ENCODE measurements at places on chromosomes 5 and 9. TPM values are rescaled to one million over a fixed set of nuclear protein-coding genes. Genes with fewer than 3 reads are reported as not detected.
A peak's percentile ranks its signal among the peaks of the same experiment; 100 is the strongest.

DNA sequence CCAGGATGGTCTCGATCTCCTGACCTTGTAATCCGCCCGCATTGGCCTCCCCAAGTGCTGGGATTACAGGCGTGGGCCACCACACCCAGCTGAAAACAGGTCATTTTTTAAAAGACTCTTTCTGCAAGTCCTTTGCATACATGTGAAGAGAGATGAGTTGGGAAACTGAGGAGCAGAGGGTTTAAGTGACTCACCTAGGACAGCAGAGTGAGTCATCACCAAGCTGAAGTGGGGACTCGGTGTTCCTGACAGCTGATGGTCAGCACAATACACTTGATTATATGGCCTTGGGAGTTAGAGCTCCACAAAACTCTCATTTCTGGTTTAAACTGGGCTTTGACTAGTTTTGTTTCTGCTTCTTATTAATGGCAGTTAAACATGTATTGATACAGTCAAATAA is 38.1 kb upstream of the SSBP2 start:
- no peaks in the 10 kb centered on the region for H3K27me3 ChIP-seq
- H3K36me3 ChIP-seq = no peaks in the 10 kb centered on the region
- H3K4me1 ChIP-seq = peaks cover 7% of the 10 kb centered on the region
- no peak overlapping the region for H3K4me3 ChIP-seq
- H3K27ac ChIP-seq = no peak overlapping the region

BHMT2 gene
- not detected for polyA plus RNA-seq

SPATA31C1 gene
- polyA plus RNA-seq = not detected

- H3K4me3 ChIP-seq = no peak overlapping the region
- H3K36me3 ChIP-seq = no peaks in the 10 kb centered on the region
Observed at GRCh38 chr5:166719991-166720390, 1571.5 kb upstream of the WWC1 start.

GRCh38 chr5:148374690-148375360 is 8.9 kb upstream of the FBXO38 start:
- DNase-seq = peak; percentile 14
- H3K4me3 ChIP-seq = no peak overlapping the region
- no peaks in the 10 kb centered on the region for H3K36me3 ChIP-seq
- no peaks in the 10 kb centered on the region for H3K4me1 ChIP-seq

GRCh38 chr5:28576022-28576421 is 1537.6 kb upstream of the CDH9 start:
- no peak overlapping the region for H3K27ac ChIP-seq
- no peak overlapping the region for H3K4me3 ChIP-seq
- no peaks in the 10 kb centered on the region for H3K4me1 ChIP-seq
- DNase-seq = no peak
- H3K36me3 ChIP-seq = no peaks in the 10 kb centered on the region
- H3K27me3 ChIP-seq = no peaks in the 10 kb centered on the region

DNA sequence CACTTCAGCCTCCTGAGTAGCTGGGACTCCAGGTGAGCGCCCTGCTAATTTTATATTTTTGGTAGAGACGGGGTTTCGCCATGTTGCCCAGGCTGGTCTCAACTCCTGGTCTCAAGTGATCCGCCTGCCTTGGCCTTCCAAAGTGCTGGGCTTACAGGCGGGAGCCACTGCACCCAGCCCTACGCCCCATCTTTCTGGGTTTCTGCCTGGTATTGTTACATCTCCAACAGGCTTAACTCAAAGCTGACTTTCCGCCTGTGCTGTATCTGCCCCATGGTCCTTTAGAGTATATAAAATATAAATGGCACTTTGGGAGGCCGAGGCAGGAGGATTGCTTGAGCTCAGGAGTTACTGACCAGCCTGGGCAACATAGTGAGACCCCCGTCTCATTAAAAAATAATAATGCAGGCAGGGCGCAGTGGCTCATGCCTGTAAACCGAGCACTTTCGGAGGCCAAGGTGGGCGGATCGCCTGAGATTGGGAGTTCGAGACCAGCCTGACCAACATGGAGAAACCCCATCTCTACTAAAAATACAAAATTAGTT is 36.5 kb upstream of the GLDC start:
- H3K27ac ChIP-seq = peak overlapping the region; percentile 82
- no peaks in the 10 kb centered on the region for H3K36me3 ChIP-seq
- peaks cover 23% of the 10 kb centered on the region for H3K4me1 ChIP-seq
- peak overlapping the region; percentile 99 for H3K4me3 ChIP-seq
- no peaks in the 10 kb centered on the region for H3K27me3 ChIP-seq
- no peak for DNase-seq

DNA sequence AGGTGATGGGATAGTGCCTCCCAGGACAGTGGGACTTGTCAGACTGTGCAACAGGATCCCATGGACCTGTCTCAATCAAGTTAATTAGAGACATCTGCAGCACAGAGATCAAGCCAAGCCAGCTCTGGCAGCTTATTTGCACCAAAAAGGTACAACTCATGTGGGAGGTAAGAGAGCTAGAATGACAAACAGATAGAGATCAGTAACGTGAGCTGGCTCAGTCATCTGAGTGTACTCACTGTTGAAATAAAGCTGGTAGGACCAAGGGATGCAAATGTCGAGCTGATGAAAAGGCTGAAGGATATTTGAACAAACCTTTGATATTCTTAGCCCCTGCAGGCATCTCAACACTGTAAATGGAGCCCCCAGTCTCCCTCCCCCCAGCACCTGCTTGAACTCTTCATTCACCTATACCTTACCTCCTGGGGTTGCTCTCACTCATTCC is 198.1 kb downstream of the EFNA5 start:
- H3K27me3 ChIP-seq = no peaks in the 10 kb centered on the region
- H3K27ac ChIP-seq = no peak overlapping the region
- no peak overlapping the region for H3K4me3 ChIP-seq
- peaks cover 6% of the 10 kb centered on the region for H3K4me1 ChIP-seq
- no peaks in the 10 kb centered on the region for H3K36me3 ChIP-seq
- DNase-seq = no peak

GRAMD2B gene
- 4.0 TPM for polyA plus RNA-seq

TMEM215 gene
- polyA plus RNA-seq = not detected

DNA sequence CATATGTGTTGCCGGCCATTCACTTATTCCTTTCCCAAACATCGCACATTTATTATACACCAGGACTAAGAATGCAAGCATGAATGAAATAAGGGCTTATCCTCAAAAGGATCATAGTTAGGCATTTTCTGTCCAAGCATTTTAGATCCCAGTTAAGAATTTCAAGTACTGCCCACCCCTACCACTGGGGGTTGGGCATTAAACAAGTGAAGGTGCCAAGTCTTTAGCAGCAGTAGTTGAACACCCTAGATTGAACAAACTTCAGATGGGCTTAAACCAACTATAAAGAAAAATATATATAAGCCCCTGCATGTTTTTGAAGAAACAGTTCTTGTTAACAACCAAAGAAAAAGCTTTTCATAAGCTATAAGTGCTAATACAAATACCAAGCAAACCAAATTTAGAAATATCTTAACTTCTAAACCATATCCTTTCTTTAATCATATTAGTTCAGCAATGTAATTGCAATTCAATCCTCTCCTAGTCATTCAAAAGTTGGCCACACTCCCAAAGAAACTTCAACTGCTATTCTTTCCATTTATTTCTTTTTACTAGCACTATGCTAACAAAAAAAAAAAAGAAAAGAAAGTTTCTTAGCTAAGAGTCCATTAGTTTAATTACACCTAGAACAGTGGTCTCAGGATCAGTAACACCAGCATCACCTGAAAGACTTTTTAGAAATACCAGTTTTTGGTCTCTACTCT is 149.8 kb downstream of the MLLT3 start:
- DNase-seq = no peak
- H3K27me3 ChIP-seq = no peaks in the 10 kb centered on the region
- no peak overlapping the region for H3K4me3 ChIP-seq

DNA sequence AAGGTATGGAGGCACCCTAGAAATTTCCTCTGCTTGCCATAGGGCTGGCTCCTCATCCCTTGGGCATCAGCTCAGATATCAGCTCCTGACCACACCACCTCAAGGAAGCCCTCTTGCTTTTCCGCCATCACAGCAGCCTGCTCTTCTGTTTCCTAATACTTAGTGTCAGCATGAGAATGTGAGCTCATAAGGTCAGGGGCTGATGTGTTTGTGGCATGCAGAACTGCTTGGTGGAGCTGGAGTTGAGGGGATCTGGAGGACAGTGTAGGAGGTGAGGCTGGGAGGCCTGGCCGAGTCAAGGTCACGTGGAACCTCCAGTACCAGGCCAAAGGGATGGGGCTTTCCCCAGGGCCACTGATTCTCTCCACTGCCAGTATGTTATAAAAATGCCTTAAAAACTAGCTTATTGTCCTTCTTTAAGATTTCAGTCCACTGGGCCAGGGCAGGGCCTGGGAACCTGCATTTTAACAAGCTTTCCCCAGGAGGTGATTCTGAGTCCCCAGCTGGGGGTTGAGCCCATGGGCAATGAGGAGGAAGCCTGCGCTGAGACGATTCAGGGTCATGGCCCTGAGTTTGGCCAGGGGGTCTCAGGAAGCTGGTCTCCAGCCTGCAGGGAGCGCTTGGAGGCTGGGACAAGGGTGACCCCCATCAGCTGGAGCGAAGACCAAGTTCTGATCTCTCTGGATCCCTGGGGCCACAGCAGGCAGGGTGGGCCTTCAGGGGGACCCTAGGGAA is 28.6 kb downstream of the DAB2IP start:
- no peak for DNase-seq
- H3K27ac ChIP-seq = no peak overlapping the region
- H3K4me1 ChIP-seq = no peaks in the 10 kb centered on the region
- H3K27me3 ChIP-seq = no peaks in the 10 kb centered on the region
- no peak overlapping the region for H3K4me3 ChIP-seq

- H3K36me3 ChIP-seq = no peaks in the 10 kb centered on the region
- H3K4me1 ChIP-seq = no peaks in the 10 kb centered on the region
- H3K4me3 ChIP-seq = no peak overlapping the region
- no peak overlapping the region for H3K27ac ChIP-seq
- no peak for DNase-seq
- no peaks in the 10 kb centered on the region for H3K27me3 ChIP-seq
Observed at GRCh38 chr9:109815366-109815947, 35.5 kb downstream of the PALM2AKAP2 start.

GRCh38 chr5:78803353-78803752 is 154.8 kb upstream of the LHFPL2 start:
- H3K27ac ChIP-seq = no peak overlapping the region
- no peaks in the 10 kb centered on the region for H3K27me3 ChIP-seq
- H3K4me1 ChIP-seq = no peaks in the 10 kb centered on the region
- DNase-seq = no peak
- H3K36me3 ChIP-seq = no peaks in the 10 kb centered on the region

DNA sequence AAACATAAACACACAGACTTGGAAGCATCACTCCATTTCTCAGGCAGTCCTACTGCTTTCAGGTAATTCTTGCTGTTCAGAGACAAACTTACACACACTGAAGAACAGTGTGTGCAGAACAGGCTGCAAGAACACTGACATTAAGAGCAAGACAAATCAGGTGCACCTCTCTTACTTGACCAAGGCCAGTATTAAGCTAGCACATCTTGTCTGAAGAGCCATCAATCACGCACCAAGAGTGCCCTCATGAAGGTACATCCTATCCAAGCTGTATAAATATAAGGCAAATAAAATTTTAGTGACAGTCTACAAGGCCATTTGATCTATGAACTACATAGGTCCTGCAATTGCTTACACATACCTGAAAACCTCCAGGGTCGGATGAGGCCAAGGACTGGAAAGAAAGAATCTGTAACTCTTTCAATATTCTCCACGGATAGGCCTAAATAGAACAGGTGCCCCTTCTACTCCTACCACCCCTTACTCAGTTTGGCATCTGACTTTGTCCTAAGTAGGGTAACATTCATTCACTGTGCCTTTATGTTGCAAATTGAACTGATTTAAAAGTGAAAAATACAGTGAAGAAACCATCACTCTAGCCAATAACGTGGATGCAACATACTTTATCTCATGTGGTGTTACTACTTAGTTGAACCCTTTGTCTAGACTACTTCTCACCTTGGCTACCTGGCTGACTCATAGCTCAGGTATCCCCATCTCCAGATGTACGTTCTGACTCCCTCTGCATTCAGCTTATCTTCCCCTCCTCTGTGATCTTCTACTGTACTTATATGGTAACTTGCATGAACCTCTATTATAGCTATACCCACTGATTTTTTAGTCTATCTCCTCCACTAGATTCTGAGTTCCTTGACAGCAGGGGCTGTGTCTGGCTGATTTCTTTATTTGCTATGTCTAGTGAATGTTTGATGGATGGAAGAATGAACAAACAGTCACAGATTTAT is 256.3 kb downstream of the KIAA0825 start:
- no peak for DNase-seq
- H3K4me1 ChIP-seq = no peaks in the 10 kb centered on the region
- H3K4me3 ChIP-seq = no peak overlapping the region

- no peaks in the 10 kb centered on the region for H3K27me3 ChIP-seq
- H3K36me3 ChIP-seq = no peaks in the 10 kb centered on the region
- no peak overlapping the region for H3K27ac ChIP-seq
- no peak overlapping the region for H3K4me3 ChIP-seq
- H3K4me1 ChIP-seq = no peaks in the 10 kb centered on the region
Observed at GRCh38 chr9:138102246-138103051, 224.9 kb downstream of the CACNA1B start.

PTPRD gene
- polyA plus RNA-seq = not detected

- H3K27me3 ChIP-seq = no peaks in the 10 kb centered on the region
- peaks cover 99% of the 10 kb centered on the region for H3K4me1 ChIP-seq
- peaks cover 4% of the 10 kb centered on the region for H3K36me3 ChIP-seq
Observed at GRCh38 chr5:157271740-157272271, 5.9 kb downstream of the CYFIP2 start.

SLC9A3 gene
- polyA plus RNA-seq = 2.8 TPM

CLK4 gene
- polyA plus RNA-seq = 22.4 TPM

DNA sequence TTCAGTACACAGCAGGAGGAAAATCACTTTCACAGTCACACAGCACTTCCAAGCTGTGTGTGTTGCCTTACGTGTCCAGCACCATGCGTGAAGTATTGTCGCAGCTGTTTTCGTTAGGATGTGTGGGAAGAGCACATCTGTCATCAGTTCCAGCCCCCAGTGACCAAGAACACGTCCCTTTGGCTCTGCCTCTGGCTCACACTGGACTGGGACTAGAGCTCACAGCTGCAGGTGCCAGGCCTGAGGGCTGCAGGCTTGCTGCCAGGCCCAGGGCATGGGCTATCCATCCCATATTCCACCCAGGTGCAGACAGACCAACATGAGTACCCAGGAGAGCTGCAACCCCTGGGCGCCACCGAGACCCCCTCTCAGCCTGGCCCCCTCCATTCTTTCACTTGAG is 60.5 kb upstream of the ANKRD33B start:
- no peaks in the 10 kb centered on the region for H3K27me3 ChIP-seq
- H3K4me1 ChIP-seq = no peaks in the 10 kb centered on the region
- H3K27ac ChIP-seq = no peak overlapping the region
- no peaks in the 10 kb centered on the region for H3K36me3 ChIP-seq
- no peak overlapping the region for H3K4me3 ChIP-seq
